ENCODE measurements at places on chromosomes 1 and 21. TPM values are rescaled to one million over a fixed set of nuclear protein-coding genes. Genes with fewer than 3 reads are reported as not detected.

FLVCR1 gene
- total RNA-seq: 1.3 TPM

MCOLN3 gene
- total RNA-seq: 1.4 TPM

RPTN gene
- total RNA-seq: not detected

BEND5 gene
- 4.4 TPM for total RNA-seq

FAM151A gene
- total RNA-seq: 0.52 TPM

TSPEAR gene
- total RNA-seq: 2.5 TPM

KCNT2 gene
- 6.9 TPM for total RNA-seq

ASPM gene
- total RNA-seq: 0.63 TPM

ZBTB8A gene
- 3.8 TPM for total RNA-seq

PKN2 gene
- 39.7 TPM for total RNA-seq

DNA sequence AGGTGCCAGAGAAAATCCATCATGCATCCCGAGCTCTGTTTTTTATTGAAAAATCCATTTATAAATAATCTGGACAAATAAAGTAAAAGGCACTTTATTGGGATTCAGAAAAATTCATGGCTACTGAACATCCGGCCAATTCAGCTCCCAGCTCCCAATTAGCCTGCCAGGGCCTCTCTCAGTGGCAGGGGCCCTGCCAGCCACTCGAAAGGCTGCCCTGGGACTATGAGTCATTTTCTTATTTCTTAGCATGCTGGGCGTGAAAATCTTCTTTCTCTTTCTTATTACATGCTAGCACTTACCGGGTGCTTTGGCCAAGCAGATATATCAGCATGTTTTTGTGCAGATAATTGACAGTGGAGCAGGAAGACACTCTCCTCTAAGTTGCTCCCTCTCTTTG lies 283.3 kb downstream of the CAMTA1 start:
- H3K4me3 ChIP-seq: no peak overlapping the region
- no peak overlapping the region for H3K27ac ChIP-seq
- H3K4me1 ChIP-seq: no peaks in the 10 kb centered on the region

GRCh38 chr1:78424720-78425119 lies 66.1 kb upstream of the PTGFR start:
- no peak for DNase-seq
- H3K27me3 ChIP-seq: no peaks in the 10 kb centered on the region
- H3K27ac ChIP-seq: no peak overlapping the region

DNA sequence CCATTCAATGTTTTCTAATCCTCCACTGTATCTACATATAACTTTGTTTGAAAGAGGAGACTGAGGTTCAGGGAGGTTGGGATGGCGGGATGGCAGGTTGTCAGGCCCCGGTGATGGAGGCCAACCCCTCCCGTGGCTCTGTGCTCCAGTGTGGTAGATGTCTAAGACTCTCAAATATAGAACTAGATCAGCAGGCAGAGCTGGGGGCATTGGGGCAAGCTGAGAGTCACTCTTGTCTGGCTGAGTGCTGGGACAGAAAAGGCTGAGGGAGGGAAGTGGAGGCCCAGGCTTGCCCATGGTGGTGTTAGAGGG lies 1.7 kb downstream of the IL6R start:
- peak overlapping the region; percentile 78 for H3K4me3 ChIP-seq
- peak overlapping the region; percentile 99 for H3K27ac ChIP-seq
- H3K4me1 ChIP-seq: peaks cover 15% of the 10 kb centered on the region

GRCh38 chr1:64471218-64472039 lies 1.5 kb downstream of the CACHD1 start:
- no peaks in the 10 kb centered on the region for H3K36me3 ChIP-seq
- H3K27ac ChIP-seq: peak overlapping the region; percentile 83
- H3K4me3 ChIP-seq: peak overlapping the region; percentile 69
- H3K4me1 ChIP-seq: peaks cover 42% of the 10 kb centered on the region

GRCh38 chr1:147379889-147380288 lies 137.4 kb downstream of the CHD1L start:
- no peak overlapping the region for H3K27ac ChIP-seq
- DNase-seq: no peak
- H3K4me3 ChIP-seq: no peak overlapping the region

DNA sequence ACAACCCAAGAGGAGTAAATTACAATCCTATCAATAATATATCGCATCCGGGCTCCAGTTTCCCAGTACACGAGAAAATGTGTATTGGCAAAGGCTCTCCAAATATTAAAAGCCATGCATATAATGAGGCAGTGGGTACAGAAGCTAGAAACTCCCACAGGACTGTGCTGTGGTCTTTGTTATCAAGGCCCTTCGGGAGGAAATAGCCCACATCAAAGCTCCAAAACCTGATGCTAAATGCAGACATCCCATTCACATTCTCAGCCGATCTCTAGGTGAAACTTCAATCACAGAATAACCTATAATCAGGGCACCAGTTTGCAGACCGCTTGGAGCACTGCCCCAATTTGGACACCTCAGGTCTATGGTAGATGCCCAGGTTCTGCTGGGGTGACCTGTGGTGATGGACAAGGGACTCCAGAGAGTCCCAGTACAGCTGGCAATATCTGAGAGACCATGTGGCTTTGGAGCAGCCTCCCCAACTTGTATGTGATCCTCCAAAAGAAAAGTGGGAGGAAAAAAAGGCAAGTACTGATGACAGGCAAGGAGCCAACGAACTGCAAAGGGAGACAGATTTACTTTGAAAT lies 148.8 kb upstream of the CAMK1G start:
- H3K27me3 ChIP-seq: no peaks in the 10 kb centered on the region
- no peaks in the 10 kb centered on the region for H3K36me3 ChIP-seq
- H3K4me1 ChIP-seq: no peaks in the 10 kb centered on the region

- H3K27ac ChIP-seq: peak within 1 kb of the TSS; percentile 51
- peaks cover 11% of the 10 kb centered on the region for H3K27me3 ChIP-seq
Observed at GRCh38 chr1:156082309-156083091, at the start of gene MEX3A. TSS of gene MEX3A (minus strand) at chr1:156082465. CDS start at chr1:156081998, 467 bp downstream.

- H3K4me1 ChIP-seq: no peaks in the 10 kb centered on the region
- no peaks in the 10 kb centered on the region for H3K36me3 ChIP-seq
- no peak for DNase-seq
Observed at GRCh38 chr1:48236716-48237470, 14.4 kb downstream of the SLC5A9 start.

DNA sequence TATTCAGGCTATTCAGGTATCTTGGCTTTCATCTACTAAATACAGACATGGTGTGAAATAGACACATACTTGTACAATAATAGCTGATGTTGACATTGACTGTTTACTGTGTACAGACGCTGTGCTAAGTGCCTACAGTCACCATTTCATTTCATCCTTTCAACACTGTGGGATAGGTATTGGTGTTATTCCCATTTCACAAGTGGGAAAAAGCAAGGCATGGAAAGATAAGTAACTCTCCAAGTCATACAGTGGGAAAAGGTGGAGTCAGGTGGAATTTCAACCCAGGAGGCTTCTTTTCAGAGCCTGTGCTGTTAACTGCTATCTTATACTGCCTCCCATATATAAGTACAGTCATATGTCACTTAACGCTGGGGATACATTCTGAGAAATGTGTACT lies 49.6 kb upstream of the ATP1A1 start:
- H3K36me3 ChIP-seq: no peaks in the 10 kb centered on the region
- no peaks in the 10 kb centered on the region for H3K27me3 ChIP-seq
- no peak for DNase-seq
- H3K4me1 ChIP-seq: no peaks in the 10 kb centered on the region
- no peak overlapping the region for H3K27ac ChIP-seq

GRCh38 chr1:36966242-36966641 lies 68.1 kb downstream of the GRIK3 start:
- no peak overlapping the region for H3K4me3 ChIP-seq
- H3K4me1 ChIP-seq: no peaks in the 10 kb centered on the region

DNA sequence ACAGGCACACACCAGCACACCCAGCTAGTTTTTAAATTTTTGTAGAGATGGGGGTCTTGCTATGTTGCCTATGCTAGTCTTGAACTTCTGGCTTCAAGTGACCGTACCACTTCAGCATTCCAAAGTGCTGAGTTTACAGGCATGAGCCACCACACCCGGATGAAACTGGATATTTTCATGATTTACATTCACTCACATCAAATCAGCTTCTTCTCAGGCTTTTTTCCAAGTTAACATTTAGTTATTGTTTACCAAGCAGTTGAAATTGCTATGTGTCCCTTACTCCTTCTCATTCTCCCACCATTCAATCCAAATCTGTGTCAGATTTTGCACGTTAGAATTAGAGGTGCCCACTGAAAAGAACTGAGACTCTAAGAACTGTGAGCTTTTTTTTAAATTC lies 18.4 kb downstream of the RIT1 start:
- DNase-seq: no peak
- no peak overlapping the region for H3K4me3 ChIP-seq
- peak overlapping the region; percentile 61 for H3K27ac ChIP-seq
- H3K36me3 ChIP-seq: peaks cover 20% of the 10 kb centered on the region
- H3K27me3 ChIP-seq: no peaks in the 10 kb centered on the region

GRCh38 chr1:224481601-224482000 lies 47.0 kb upstream of the WDR26 start:
- DNase-seq: no peak
- no peaks in the 10 kb centered on the region for H3K4me1 ChIP-seq
- no peaks in the 10 kb centered on the region for H3K27me3 ChIP-seq
- H3K4me3 ChIP-seq: no peak overlapping the region
- H3K36me3 ChIP-seq: no peaks in the 10 kb centered on the region

GRCh38 chr1:87765057-87765680 lies 436.5 kb downstream of the LMO4 start:
- no peak overlapping the region for H3K27ac ChIP-seq
- H3K36me3 ChIP-seq: no peaks in the 10 kb centered on the region
- no peak for DNase-seq
- no peaks in the 10 kb centered on the region for H3K27me3 ChIP-seq

- H3K36me3 ChIP-seq: no peaks in the 10 kb centered on the region
- H3K4me1 ChIP-seq: peaks cover 42% of the 10 kb centered on the region
Observed at GRCh38 chr1:205492201-205492667, 12.2 kb upstream of the CDK18 start.

DNA sequence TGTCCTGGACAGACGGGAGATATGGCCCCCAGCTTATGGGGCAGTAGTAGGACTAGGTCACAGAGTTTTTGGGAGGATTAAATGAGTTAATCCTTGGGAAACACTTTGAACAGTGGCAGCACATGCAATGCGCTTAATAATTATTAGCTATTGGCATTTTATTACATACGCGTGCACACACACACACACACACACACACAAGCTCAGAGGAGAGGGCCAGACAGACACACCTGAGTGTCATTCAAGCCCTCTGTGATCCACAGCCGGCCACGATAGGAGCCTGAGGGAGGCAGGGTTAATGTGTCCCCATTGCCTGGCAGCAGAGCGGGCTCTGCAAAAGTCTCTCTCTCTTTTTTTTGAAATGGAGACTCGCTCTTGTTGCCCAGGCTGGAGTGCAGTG lies 37.9 kb downstream of the EPHA2 start:
- H3K4me3 ChIP-seq: no peak overlapping the region
- DNase-seq: peak; percentile 20
- H3K4me1 ChIP-seq: peaks cover 2% of the 10 kb centered on the region

DNA sequence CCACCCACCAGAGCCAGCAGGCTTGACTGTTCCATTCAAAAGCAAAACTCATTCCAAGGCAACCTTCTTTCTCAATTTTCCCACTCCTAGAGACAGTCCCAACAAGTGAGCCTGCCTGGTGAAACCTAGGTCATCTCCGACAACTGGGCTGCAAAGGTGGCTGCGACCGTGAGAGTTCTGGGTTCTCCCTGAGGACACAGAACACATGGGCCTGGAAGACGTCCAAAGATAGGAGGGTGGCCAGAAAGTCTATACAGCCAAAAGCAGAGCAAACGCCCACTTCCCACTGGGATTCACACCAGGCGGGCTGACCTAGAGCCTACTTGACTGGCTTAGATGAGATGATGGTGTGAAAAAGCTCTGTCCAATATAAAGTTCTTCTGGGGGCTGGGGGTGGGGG lies 90.2 kb upstream of the GRIK3 start:
- no peaks in the 10 kb centered on the region for H3K4me1 ChIP-seq
- H3K4me3 ChIP-seq: no peak overlapping the region
- H3K36me3 ChIP-seq: no peaks in the 10 kb centered on the region
- no peaks in the 10 kb centered on the region for H3K27me3 ChIP-seq

DNA sequence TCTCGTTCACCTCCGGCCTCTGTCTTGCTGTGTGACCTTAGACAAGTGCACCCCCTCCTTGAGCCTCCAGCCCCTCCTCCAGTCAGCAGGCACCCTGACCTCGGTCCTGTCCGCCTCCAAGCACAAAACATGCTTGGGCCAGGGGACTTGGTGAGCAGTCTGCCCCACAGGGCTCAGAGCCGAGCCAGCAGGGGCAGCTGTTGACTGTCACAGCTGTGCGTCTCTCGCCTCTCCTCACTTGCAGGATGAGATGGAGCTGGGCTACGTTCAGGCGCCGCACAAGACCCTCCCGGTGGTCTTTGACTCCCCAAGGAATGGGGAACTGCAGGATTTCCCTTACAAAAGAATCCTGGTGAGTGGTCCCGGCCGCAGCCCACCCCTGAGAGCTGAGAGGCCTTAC lies 24.2 kb downstream of the PADI3 start:
- H3K4me1 ChIP-seq: no peaks in the 10 kb centered on the region
- no peak overlapping the region for H3K27ac ChIP-seq
- H3K4me3 ChIP-seq: no peak overlapping the region
- peaks cover 21% of the 10 kb centered on the region for H3K27me3 ChIP-seq

DNA sequence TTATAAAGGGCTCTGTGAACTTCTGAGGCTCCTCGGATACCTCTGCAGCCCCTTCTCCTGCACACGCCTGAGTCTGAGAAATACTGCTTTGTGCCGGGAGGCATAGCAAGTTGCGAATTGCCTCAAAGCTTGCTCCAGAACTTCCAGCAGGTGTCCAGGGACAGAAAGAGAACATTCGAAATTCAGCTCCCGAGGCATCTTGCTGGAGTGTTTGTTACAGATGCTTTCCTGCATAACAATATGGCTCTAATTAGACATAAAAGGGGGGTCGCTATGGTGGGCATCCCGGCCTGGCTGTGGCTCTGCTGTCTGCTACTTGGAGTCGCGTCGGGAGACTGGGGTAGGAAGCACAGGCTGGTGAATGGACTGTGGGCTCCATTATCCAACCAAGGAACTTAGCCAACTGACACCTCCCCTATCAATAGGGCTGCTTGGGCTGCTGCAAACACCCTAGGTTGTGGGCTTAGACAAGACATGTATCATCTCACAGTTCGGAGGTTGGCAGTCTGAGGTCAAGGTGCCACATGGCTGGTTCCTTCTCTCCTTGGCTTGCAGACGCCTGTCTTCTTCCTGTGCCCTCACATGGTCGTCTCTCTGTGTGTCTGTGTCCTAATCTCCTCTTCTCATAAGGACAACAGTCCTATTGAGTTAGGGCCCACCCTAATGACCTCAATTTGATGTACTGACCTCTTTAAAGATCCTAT lies 607.0 kb downstream of the NPHP4 start:
- DNase-seq: no peak
- peaks cover 28% of the 10 kb centered on the region for H3K27me3 ChIP-seq
- H3K4me3 ChIP-seq: no peak overlapping the region
- H3K27ac ChIP-seq: no peak overlapping the region

DNA sequence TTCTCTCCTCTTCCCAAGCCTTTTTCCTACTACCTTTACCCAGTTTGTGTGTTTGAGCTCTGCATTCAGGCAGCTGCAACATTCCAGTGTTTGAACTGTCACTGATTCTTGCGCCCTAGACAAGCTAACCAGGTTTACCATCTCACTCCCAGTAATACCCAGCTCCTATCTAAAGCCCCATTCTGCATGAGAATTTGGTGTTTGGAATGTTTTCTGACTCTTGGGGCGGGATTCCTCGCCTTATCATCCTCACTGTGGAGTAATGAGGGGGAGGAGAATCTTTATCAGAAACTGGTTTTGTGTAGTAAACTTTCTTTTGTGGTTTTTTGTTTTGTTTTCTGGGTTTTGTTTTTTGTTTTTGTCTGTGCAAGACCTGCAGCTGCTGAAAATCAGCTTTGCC lies 36.5 kb downstream of the NCF2 start:
- no peak for DNase-seq
- no peaks in the 10 kb centered on the region for H3K27me3 ChIP-seq
- peaks cover under 1% of the 10 kb centered on the region for H3K4me1 ChIP-seq
- no peak overlapping the region for H3K4me3 ChIP-seq

- H3K27me3 ChIP-seq: no peaks in the 10 kb centered on the region
- H3K4me3 ChIP-seq: no peak overlapping the region
- DNase-seq: no peak
- H3K36me3 ChIP-seq: no peaks in the 10 kb centered on the region
Observed at GRCh38 chr1:35668506-35668905, 27.2 kb upstream of the PSMB2 start.

Measured in heart left ventricle (tissue), 16 donors.